ENCODE measurements at places on chromosomes 4 and X.

DNA sequence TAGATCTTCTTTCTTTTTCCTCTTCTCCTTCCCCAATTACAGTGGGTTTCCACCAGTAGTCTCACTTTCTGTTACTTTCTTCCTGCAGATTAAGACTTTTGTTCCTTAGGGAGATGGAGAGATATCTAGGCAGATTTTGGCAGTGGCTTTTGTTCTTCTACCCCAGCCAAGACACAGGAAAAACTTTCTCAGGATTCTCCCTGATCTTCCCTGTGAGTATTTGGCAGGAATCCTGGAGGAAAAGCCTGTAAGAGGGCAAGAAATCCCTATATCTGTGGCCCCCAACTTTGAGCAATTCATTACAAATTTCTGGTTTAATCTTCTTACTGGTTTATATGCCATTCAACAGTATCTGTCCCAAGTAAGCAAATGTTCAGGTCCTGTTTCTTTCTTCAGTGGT lies 21.9 kb downstream of the SLC9A7 start:
- DNase-seq, result no peak

DNA sequence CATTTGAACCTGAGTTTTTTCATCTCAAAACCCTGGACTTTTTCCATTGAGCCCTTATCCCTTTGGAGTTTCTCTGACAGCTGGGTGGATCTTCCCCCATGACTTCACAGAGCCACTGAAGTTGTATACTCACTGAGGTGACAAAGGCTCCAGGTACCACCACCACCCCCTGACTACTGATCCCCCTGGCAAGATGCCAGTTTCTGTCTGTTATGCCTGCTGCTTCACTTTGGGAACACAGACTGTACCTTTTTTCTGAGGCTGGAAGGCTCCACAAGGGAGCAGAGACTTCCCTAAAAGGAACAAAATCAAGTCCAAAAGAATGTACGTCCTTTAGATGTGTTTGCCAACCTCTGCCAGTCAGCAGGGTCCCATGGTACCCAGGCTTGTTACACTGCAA lies 160.3 kb upstream of the JADE1 start:
- DNase-seq, result no peak

GRCh38 chr4:8030121-8030781 lies 90.6 kb upstream of the AFAP1 start:
- no peak for DNase-seq

- no peak for DNase-seq
Observed at GRCh38 chr4:12875640-12876243, 608.4 kb downstream of the RAB28 start.

DNA sequence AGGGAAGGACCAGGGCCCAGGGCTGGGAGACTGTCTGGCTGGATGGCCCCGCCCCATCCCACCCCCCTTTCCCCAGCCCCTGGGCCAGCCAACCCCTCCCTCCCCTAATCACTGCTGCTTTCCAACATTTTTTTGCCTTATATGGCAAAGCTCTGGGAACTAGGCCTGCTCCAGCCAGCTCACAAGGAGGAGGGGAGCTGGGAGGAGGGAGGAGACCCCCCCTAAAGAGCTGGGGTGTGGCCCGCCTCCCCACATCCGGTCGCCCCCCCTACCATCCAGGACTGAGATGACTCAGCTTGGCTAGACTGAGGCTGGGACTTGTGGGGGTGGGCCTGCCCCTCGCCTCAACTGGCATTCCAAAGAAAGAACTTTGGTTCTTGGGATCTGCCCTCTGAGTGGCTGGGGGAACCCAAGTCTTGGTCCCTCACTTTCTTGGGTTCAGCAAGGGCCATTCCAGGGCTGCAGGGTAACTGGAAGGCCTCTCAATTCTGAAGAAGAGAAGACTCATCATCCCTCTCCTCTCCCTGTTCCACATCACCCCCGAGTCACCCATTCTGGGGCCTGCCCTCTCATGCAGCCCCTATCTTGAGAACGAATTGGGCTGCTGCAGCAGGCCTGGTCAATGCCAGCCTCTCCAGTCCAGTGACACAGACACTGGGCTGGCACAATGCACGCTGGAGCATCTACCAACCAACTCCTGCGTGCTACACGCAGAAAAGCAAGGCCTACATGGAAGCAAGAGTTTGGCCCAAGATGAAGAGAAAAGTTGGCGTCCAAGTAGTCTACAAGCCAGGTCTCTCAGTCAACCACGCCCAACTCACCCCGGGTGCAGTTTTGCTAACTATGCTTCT lies 4.8 kb downstream of the FLNA start:
- peak; percentile 94 for DNase-seq

GRCh38 chr4:31482691-31483090 lies 762.5 kb downstream of the PCDH7 start:
- peak; percentile 80 for DNase-seq

DNA sequence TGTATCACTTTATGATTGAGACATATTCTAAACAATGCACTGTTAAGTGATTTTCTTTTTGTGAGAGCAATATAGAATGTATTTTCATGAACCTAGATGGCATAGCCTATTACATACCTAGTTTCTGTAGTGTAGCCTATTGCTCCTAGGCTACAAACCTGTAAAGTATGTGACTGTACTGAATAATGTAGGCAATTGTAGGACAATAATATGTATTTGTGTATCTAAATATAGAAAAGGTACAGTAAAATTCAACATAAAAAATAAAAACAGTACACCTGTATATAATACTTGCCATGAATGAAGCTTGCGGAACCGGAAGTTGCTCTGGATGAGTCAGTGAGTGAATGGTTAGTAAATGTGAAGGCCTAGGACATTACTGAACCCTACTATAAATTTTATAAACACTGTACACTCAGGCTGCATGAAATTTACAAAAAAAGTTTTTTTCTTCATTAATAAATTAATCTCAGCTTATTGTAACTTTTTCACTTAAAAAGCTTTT lies 106.7 kb downstream of the VSIG4 start:
- no peak for DNase-seq

DNA sequence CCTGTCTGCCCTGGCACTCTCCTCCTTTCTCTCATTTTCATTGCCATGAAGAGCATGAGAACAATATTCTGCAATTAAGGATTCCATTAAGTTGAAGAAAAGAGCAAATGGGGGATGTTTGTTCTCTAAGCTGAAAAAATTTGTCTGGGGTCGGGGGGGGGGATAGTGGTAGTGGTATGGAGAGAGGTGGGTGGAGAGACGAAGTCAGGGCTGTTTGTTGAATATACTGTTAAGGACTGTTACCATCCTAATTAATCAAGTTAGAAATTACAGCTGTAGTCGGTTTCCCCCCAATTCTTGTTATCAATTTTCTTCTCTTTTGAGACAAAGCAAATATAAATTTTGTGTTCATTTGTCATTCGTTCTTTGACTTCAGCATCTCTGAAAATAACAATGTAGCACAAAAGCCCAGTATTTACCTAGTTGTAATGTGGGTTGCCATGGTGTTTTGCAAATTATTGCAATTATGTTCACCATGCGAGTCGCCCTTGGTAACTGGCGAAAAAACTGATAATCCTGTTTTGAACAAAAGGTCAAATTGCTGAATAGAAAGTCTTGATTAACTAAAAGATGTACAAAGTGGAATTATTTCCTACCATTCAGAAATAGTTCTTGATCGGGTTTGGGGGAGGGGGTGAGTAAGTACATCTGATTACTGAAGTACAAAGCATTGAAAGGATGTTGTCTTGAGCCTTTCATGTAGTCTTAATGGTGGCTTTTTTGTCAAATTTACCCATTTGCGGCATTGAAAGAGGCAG lies 139.1 kb downstream of the ARX start:
- no peak for DNase-seq

DNA sequence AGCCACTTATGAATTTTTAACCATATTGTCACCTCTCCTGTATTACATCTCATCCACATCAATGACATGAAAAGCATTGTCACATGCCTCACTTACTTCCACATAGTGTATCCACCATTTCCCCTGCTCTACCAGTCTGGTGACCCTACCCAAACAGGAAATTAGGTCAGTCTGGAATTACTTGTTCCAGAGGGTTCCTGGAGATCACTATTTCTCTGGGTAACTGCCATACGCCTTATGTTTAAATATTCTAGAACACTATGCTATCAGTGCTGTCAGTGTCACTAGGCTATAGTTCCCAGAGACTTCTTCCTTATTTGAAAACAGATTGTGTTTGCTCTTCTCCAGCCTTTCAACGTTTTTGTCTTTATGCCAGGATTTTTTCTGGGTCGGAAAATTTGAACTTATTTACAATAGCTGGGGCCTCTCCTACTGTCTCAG lies 15.0 kb downstream of the SRPX2 start:
- no peak for DNase-seq
